Naive thymus-derived CD4-positive, alpha-beta T cell (primary cell): ENCODE measurements at places on chromosomes 2 and 18. TPM values are rescaled to one million over a fixed set of nuclear protein-coding genes. Genes with fewer than 3 reads are reported as not detected.

Gene MALL
- total RNA-seq, result not detected

- no peaks in the 10 kb centered on the region for H3K27me3 ChIP-seq
- peaks cover 5% of the 10 kb centered on the region for H3K4me1 ChIP-seq
- no peak overlapping the region for H3K4me3 ChIP-seq
- H3K27ac ChIP-seq, result no peak overlapping the region
- no peaks in the 10 kb centered on the region for H3K36me3 ChIP-seq
- DNase-seq, result no peak
These were observed 158.3 kb downstream of the RTN4 start for GRCh38 chr2:54891909-54892308.

GRCh38 chr18:80218341-80219227 lies 28.7 kb downstream of the PARD6G start:
- no peak overlapping the region for H3K27ac ChIP-seq
- no peaks in the 10 kb centered on the region for H3K4me1 ChIP-seq
- no peaks in the 10 kb centered on the region for H3K27me3 ChIP-seq
- H3K4me3 ChIP-seq, result no peak overlapping the region
- no peak for DNase-seq

Gene GLI2
- total RNA-seq, result not detected
